ENCODE measurements at places on chromosomes 7 and 10.
A peak's percentile ranks its signal among the peaks of the same experiment; 100 is the strongest.

GRCh38 chr7:49790209-49790608 is 16.8 kb downstream of the VWC2 start:
- DNase-seq: no peak

DNA sequence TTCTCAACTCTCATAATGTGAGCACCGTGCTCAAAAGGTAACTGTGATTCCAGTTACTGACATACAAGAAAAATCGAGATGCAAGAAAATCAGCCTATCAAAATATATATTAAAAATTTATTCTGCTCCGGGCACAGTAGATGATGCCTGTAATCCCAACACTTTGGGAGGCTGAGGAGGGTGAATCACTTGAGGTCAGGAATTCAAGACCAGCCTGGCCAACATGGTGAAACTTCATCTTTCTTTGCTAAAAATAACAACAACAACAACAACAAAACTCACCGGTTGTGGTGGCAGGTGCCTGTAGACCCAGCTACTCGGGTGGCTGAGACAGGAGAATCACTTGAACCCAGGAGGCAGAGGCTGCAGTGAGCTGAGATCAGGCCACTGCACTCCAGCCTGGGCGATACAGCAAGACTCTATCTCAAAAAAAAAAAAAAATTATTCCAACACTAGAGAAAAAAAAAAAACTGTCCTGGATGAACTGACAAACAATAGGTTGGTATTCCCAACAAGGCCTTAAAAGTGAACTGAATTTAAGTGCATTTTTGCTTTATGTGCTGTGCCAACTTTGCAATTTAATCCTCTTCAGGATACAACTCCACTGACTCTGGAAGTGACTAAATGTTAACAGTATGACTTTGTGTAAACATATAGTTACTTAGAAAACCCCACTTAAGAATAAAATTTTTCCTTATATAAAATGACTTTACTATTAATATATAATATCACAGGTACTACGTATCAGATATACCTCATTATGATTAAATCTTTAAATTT is 51.1 kb downstream of the JMJD1C start:
- DNase-seq: no peak

DNA sequence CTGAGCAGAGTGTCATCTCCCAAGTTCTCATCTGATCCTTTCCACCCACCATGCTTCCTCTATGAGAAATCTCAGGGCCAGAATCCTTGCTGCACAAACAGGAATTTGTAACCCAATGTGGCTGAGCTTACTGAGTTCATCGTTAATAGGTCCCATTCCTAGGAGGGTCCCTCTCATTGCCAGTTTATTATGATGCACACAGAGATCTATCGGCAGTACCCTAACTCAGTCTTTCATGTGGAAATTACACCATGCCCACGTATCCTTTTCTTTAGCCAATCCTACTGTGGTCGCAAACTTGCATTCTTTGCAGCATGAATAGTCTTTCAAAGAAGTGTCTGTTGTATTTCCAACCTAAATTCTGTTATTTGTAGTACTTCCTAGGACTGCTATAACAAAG is 12.1 kb downstream of the TMEM236 start:
- DNase-seq: no peak

- DNase-seq: no peak
These were observed 131.3 kb downstream of the ADK start for GRCh38 chr10:74282151-74282847.

GRCh38 chr7:128361411-128362379 is at the start of gene PRRT4:
Gene PRRT4, minus strand, starts transcription at chr7:128361690.
- DNase-seq: peak; percentile 10

GRCh38 chr10:86413046-86413728 is 46.6 kb upstream of the GRID1 start:
- DNase-seq: no peak

GRCh38 chr10:50231515-50232260 is 19.6 kb downstream of the ASAH2 start:
- no peak for DNase-seq

GRCh38 chr7:134414109-134414508 is 44.8 kb downstream of the AKR1B1 start:
- DNase-seq: no peak

GRCh38 chr10:73862011-73862410 is 12.3 kb downstream of the CAMK2G start:
- no peak for DNase-seq

GRCh38 chr7:5488286-5488878 is 64.7 kb upstream of the TNRC18 start:
- DNase-seq: no peak

- no peak for DNase-seq
These were observed 55.1 kb upstream of the FHIP2A start for GRCh38 chr10:114766470-114766869.

GRCh38 chr10:123147635-123148413 is at the start of gene HMX2:
Gene HMX2, plus strand, starts transcription at chr10:123148136. Its CDS starts 243 bp downstream, at chr10:123148379.
- no peak for DNase-seq

- no peak for DNase-seq
These were observed 135.0 kb upstream of the INHBA start for GRCh38 chr7:41837916-41838315.

DNA sequence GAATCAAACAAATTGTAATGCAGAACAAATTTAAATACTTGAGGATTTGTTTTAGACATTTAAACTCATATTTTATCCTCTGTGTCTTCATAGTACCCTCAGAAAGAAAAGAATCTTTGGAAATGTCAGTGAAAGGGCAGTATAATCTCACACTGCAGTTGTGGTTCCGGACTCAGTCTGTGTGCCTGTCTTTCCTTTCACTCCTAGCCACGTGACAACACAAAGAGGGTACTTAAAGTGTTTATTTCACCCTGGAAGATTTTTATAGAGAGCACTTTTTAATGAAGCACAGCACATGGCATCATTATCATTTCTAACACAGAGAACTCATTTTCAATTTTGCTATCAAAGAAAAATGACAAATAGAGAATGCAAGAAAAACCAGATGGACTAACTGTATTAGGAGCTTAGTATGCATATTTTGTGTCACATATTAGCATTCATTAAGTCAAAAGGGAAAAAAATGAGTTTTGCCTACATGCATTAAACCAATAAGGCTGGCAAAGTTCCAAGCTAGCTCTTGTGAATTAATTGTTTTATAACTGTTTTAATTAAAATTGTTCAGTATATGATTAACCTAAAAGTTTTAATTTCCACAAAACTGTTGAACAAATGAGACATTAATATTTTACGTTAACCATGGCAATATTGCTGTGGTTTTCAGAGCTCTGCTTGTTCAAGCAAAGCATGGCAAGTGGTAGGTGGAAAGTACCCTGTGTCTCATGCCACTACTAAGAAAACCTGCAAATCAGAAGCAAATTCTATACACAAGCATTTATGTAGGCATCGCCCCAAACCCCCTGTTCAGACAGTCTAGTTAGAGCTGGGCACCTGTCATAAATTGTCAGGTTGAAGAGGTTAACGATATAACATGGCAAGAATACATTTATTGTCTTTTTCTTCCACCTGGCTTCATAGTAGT is 65.9 kb downstream of the AUTS2 start:
- no peak for DNase-seq

- DNase-seq: peak; percentile 13
These were observed 6.4 kb downstream of the CDCA7L start for GRCh38 chr7:21939136-21939857.

DNA sequence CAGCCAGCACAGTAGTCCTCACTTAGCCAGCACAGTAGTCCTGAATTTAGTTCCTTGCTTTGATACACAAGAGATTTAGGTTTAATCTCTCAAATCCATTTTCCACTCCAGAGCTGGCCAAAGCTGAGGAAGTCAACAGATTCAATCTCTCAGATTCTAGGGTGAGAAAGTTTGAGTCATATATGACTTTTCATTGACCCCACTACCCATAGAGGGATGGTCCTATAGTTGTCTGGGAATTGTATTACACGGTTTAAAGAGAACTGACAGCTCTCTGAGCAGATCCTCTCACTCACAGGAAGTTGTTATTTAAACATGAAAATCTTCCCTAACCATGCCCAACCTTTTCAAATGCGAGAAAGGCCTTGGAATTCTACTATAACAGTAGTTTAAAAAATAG is 641.8 kb upstream of the SEMA3D start:
- no peak for DNase-seq

DNA sequence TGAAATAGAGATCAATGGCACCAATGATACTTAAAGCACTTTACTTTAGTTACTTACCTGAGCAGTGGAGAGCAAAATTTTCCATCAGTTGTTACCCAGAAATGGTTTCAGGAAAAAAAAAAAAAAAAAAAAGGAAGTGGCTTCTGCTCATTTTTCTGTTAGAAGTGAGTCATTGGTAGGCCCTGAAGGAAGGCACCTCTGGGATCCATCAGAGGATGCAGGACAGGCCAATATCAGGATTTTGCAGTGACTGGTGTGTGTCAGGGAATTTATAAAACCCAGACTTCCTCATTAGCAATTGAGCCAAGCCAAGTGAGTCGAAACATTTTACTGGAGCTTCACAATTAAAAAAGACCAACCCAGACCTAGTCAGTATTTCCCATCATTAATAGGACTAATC is 2.3 kb upstream of the SMIM30 start:
- no peak for DNase-seq

GRCh38 chr7:81638198-81638597 is 131.6 kb downstream of the HGF start:
- DNase-seq: no peak

DNA sequence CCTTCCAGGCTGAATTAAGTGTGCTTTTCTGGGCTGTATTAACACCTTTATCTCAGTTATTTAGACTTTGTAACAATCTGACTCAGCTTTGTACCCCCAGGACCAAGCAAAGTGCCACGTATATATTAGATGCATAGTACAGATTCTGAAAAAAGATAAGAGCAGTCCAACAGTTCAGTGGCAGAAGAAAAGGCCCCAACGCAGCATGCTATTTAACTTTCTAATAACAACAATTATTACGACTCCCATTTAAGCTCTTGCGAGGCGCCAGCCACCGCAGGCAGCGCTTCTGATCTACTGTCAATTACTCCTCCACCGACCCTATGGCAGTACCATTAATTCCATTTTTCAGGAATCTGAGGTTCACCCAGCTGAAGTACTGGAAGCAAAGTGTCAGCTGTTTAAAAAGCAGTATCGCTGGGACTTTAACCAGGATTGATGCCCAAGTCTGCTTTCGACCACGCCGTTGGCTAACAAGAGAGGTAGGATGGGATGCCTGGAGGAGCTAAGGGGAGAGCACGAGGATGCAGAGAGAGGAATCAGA is 638 bp downstream of the LIPA start:
- no peak for DNase-seq

- DNase-seq: no peak
These were observed 106.4 kb downstream of the DNAJB6 start for GRCh38 chr7:157442993-157443831.

DNA sequence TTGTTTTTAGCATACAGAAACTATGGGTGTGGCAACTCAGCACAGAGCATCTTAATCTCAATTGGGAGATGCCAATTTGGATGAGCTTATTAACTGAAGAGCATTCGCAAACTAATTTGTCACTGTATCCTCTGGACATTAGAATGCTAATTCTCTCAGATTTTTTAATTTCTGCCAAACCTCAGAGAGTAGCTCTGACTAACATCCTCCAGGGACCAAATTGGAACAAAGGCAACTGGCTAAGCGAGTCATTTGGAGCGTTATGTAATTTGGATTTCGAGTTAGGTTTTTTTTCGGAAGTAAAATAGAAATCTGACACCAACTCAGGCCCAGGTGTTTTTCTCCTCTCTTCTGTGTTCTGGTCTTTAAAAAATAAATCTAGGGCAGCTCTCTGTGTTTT is 201.9 kb downstream of the BMPER start:
- DNase-seq: no peak

DNA sequence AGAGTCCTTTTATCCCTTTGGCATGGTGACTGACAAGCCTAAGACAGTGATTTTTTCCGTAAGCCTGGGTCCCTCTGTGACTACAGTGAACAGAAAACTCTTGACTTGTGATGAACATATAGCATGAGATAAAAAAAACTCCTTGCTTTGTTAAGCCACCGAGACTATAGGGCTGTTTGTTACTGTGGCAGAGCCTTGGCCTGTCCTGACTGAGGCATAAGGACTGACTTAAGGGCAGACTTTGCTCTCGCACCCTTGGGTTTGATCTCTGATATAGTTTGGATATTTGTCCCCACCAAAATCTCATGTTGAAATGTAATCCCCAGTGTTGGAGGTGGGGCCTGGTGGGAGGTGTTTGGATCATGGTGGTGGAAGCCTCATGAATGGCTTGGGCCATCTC is 316.4 kb upstream of the C7orf33 start:
- DNase-seq: no peak

GRCh38 chr7:101911800-101912715 is 94.6 kb downstream of the CUX1 start:
- no peak for DNase-seq

DNA sequence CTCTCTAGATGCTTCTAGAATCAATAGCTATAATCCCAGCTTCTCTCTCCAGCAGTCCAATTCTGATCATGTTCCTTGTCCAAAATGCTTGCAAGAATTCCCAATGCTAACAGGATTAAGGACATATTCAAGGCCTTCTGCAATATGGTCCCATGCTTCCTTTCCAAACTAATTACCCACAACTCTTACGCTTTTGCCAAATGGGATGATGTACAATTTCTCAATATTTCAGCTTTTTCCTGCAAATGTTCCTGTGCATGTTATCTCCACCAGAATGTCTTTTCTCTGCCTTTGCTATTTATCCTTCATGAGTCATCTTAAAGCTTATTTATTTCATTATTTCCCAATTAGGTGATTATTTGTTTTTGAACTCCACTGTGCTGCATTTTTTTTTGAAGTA is 556.4 kb downstream of the SORCS1 start:
- no peak for DNase-seq

DNA sequence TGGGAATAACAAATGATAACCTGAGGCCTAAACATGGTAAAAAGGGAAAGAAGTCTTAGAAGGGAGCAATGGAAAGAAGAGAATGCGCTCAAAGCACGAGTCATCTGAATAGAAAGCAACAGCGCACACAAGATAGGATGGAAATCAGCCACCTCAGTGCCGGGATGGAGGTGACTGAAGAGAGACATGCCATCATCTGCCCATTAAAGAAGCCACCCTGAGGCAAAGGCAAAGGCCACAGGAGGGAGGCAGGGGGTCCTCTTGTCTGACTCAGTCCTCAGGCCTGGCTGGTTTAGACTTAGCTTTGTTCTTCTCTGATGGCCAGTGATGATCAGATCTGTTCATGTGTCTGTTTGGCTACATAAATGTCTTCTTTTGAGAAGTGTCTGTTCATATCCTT is 180.6 kb downstream of the CHCHD3 start:
- DNase-seq: no peak

GRCh38 chr7:138316421-138317043 is 143.5 kb upstream of the TRIM24 start:
- no peak for DNase-seq

GRCh38 chr10:4303045-4303444 is 518.0 kb upstream of the KLF6 start:
- DNase-seq: no peak

DNA sequence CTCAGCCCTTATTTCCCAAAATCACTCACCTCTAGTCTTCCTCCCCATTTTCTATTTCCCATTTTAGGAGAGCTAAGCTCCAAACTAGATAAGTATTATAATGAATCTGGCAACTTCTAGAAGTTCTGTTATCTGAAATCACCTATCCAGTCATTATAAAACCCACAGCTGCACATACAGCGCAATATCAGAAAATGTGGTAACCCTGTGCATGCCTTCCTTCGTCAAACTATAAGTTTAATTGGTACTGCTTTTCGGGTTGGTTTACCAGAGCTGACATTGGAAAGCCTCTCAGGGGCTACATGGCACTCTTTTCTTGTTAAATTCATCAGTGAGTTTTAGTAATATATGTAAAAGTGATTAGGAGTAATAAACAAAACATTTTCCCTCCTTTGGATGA is 1.6 kb downstream of the LAMB4 start:
- DNase-seq: no peak
